ENCODE measurements at places on chromosomes 6 and 20. TPM values are rescaled to one million over a fixed set of nuclear protein-coding genes. Genes with fewer than 3 reads are reported as not detected.

- no peak for DNase-seq
Measured at GRCh38 chr20:63484236-63484635, 11.8 kb upstream of the KCNQ2 start.

- peak; percentile 31 for DNase-seq
Measured at GRCh38 chr6:149271348-149272340, 45.9 kb upstream of the TAB2 start.

The RANBP9 gene
- total RNA-seq, result 34.7 TPM

The SCP2D1 gene
- total RNA-seq, result not detected

The C6orf47 gene
- total RNA-seq, result 29.3 TPM
